Left kidney (tissue), 8 donors: ENCODE measurements at places on chromosomes 5 and 9.

DNA sequence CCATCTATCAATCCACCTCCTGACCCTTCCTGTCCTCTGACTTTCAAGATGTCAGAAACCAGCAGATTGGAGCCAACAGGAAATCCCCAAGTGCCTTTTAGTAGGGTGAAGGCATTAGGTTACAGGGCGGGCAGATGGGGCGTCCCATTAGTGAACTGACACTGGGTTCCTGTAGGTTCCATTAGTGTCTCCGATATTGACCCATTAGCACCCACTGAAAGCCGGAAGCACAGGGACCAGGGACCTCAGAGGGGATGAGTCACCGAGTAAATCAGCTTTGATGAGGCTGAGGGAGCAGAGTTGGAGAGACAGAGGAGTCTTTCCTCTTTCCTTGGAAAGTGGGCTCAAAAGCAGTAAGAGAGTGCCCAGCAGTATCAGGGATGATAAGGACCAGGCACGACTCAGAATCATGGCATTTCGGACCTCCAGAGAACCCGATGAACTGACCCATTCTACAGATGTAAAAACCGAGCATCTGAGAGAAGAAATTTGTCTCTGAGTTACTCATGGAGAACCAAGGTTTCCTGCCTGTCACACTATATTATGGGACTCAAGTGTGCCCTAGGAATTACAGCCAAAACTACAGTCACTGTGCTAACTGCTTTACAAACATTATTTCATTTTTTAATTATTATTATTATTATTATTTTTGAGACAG lies 47.2 kb upstream of the FABP6 start:
- no peak for DNase-seq

GRCh38 chr5:14256756-14257393 lies 113.7 kb downstream of the TRIO start:
- DNase-seq = no peak

DNA sequence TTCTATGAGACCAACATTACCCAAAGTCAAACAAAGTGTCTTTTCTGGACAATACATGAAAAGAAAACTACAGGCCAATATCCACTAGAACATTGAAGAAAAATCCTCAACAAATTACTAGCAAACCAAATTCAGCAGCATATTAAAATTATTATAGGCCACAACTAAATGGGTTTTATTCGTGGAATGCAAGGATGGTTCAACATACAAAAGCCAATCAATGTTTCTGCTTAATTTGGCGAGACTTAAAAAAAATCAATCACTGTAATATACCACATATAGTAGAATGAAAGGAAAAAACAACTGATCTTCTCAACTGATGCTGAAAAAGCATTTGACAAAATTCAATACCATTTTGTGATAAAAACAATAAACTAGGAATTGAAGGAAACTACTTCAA lies 51.8 kb upstream of the FNIP1 start:
- DNase-seq = no peak

DNA sequence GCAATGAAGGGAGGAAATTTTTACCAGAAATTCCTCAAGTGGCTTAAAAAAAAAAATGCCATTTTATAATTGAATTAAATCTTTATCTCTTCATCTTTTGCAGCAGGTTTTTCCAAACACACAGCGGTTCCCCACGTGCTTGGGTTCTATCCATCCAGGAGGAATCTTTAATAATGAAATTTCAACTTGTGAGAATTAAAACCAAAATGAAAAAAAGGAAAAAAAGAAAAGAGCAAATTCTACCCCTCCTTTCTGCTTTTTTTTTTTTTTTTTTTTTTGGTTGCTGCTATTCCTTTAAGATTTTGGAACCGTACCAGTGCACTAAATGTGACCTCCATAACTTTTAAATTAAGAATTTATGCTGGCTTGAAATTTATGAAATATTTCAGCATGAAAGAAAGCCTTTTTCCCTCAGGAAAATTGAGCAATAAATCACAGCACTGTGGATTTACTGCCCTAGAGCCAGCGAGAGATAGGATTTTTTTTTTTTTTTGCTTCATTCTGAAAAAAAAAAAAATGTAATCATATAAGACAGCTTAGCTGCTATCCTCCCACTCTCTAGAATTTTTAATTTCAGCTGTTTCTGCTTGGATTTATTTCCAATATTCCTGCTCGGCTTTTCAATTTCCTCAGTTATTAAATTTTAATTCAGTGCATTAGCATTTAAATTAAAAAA lies 88.5 kb downstream of the ZNF618 start:
- DNase-seq = peak; percentile 50

DNA sequence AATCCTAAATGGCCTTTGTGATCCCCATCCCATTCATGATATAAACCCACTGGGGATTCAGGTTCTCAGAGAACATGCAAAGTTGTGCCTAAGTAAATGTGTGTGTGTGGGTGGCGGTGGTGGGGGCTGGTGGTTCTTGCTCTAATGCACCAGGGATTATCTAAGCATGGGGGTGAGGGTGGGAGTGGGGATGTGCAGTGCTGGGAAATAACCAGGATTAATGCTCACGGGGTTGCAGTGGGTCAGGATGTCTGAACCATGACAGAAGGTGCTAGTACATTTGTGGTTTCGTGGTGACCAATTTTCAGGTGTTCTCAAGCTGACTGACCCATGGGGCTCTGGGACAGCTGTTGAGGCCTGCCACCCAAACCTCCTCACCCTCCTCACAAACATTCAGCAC lies 101.0 kb downstream of the ZNF608 start:
- no peak for DNase-seq

DNA sequence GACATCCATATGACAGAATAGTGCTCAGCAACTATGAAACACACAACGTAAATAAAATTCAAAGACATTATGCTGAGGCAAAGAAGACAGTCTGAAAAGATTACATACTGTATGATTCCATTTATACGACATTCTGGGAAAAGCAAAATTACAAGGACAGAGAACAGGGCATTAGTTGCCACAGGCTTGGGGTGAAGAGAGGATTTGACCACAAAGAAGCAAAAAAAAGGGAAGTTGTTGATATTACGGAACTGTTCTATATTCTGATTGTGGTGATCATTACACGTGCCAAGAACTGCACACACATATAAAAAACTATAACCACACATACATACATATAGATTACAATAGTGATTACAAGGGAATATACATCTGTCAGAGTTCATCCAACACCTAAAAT lies 24.1 kb downstream of the CDK5RAP2 start:
- DNase-seq = no peak

DNA sequence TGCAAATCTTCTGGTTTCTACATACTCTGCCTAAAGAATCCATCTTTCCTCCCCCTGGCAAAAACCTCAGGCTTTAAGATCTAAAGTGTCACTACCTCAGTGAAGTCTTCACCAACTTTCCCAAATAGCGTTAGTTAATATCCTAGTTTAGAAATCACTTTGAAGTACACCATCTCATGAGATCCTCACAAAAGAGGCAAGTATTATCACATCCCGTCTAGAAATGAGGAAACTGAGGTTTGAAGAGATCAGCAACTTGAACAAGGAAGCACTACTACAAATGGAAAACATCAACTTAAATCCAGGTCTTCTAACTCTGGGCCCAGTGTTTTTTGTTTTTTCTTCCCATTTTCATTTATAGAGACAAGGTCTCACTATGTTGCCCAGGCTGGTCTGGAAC lies 4.6 kb downstream of the AP3B1 start:
- DNase-seq = no peak

GRCh38 chr5:39447968-39448367 lies 23.2 kb upstream of the DAB2 start:
- DNase-seq = no peak

- no peak for DNase-seq
Measured at GRCh38 chr5:149128023-149128875, 13.0 kb upstream of the ABLIM3 start.
